ENCODE measurements at places on chromosomes 3 and 15.

DNA sequence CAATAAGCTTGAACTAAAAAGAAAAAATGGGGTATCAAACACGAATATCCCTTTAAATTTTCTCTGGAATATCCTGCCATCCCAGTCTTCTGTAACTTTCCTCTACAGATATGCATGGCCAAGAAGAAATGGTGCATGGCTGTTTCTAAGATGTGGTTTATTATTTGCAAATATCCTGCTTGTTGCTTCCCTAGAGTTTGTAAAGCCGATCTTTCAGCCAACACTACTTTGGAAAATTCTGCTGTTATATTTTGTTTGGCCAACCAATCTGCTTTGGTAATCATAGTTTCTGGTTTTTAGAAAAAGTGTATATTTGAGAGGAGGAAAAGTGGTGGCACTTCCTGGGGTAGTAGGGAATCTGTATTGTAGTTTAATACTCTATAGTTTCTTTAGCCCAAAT, 13.9 kb downstream of the PHLDB2 start:
- no peak for DNase-seq

- no peak for DNase-seq
These were observed 12.5 kb downstream of the SH2D7 start for GRCh38 chr15:78104566-78105475.

DNA sequence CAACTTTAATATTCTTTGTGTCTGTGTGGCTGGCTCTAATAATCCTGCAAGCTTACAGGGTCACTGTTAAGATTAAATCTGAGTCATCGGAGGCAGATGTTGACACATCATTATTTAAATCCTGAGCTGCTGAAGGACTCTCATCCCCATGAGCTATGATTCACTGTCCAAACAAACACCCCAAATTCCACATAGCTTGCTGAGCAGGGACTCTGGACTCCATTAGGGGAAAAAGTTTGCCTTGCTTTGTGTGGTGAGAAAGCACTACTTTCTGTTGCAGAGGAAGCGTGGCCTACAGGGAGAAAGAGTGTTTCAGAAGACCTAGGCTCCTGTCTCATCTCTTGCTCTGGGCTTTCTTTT, 213.7 kb downstream of the PDCD6IP start:
- no peak for DNase-seq

- no peak for DNase-seq
These were observed 525.0 kb downstream of the GABRG3 start for GRCh38 chr15:27495963-27496459.

- DNase-seq = no peak
These were observed 121.8 kb downstream of the ADAM10 start for GRCh38 chr15:58627701-58628100.

- no peak for DNase-seq
These were observed 95.5 kb downstream of the DPH6 start for GRCh38 chr15:35450492-35450891.

DNA sequence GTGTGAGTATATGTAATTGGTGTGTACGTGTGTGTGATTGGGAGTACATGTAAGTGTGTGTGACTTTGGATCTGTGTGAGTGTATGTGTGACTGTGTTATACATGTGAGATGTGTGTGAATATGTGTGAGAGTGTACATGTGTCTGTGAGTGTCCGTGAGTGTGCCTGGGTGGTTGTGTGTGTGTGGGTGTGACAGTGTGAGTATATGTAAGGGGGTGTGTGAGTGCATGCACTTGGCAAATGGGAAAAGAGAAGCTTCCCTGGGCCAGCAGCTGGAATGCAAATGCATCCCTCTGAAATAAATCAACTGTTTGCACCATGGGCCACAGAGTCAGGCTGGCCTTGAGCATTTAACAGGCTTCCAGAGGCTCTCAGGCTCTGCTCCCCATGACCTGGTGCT, 63.6 kb downstream of the MINAR1 start:
- no peak for DNase-seq

DNA sequence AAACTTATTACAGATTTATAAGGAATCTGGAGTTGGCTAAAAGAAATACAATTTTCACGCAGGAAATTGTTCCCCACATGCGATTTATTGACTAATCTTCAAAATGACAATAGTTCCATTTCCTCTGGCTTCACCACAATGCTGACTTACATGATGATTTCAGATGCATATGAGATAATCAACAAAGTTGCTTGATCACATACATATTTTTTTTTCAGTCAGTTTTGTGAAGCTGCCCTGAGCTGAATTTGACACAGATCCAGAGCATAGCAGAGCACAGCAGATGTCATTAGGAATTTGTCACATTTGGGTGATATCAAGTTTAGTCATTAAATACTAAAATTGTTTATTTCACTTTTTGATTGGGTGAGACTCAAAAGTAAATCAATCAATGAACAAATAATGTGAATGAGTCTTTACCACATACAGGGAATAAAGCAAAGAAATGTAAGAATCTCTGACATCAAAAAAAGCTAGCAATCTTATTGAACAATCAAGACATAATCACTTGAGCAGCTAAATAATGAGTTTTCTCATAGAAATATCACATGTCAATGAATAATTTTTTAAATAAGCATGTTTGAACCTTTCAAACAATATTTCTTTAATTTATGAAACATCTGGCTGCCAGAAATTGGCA, 18.3 kb downstream of the CPB1 start:
- DNase-seq = no peak

DNA sequence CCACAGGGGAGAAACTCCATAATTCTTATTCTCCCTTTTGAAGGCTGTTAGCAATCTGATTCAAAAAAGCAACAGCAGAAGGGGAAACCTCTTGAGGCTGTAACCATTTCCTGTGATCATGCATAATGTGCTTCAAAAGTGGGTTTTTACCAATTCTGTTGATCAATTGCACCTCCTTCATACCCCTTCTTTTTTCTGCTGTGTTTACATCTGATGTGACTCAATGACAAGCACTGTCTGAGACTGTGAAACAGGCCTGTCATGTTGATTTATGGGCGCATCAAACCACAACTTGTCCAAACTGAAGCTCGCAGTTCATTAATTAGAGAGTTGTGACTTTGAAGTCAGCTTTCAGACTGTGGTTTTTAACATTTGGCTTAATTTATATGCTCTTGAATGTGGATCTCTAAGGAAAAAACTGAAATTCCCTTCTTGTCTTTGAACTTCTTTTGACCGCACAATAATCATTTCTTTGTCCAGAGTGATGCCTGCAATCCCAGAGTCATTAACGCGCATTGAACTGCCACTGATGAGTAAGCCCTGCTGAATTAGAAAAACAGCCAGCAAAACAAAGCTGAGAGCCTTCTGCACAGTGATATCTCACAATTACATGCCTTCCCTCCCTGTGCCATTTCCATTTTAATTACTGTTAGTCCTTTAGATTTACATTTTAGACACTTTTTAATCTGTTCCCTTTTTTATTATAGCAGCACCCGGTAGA, 532.8 kb downstream of the FOXP1 start:
- DNase-seq = no peak

DNA sequence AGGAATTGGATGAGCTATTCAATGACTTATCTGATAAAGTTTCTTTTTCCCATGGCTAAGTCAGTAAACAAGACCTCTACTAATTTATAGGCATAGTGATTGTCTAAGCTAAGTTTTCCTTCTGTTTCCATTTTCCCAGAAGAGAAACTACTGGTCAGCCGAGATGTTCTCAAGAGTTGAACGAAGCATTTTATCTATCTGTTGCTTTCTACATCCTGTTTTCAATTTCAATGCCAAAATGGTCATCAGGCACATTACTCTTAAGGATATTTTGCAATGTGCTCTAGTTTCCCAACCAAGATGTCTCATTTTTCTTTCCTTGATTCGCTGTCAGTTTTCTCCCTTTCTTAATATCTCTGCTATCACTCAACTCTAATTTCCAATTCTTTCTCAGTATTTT, 228.7 kb downstream of the MBNL1 start:
- DNase-seq = no peak

DNA sequence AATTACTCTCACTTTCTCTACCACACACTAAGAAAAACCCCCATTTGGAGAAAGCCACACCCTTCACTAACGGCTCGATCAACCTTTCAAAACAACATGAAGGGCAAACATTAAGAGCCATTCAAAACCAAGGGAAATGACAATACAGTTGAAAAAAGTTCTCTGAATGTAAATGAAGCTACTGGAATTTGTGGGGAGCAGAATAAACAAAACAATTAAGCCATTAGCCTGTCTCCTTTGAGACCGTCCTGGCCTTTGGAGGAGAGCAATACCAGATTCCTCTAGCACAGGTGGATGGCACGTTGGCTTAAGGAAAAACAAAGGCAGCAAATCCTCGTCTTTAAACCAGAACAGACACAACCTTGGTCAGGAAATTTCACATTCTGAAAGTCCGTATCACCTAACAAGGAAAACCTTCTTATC, 18.7 kb downstream of the MYO1E start:
- no peak for DNase-seq

- no peak for DNase-seq
These were observed 33.9 kb downstream of the GRK7 start for GRCh38 chr3:141796889-141797781.

DNA sequence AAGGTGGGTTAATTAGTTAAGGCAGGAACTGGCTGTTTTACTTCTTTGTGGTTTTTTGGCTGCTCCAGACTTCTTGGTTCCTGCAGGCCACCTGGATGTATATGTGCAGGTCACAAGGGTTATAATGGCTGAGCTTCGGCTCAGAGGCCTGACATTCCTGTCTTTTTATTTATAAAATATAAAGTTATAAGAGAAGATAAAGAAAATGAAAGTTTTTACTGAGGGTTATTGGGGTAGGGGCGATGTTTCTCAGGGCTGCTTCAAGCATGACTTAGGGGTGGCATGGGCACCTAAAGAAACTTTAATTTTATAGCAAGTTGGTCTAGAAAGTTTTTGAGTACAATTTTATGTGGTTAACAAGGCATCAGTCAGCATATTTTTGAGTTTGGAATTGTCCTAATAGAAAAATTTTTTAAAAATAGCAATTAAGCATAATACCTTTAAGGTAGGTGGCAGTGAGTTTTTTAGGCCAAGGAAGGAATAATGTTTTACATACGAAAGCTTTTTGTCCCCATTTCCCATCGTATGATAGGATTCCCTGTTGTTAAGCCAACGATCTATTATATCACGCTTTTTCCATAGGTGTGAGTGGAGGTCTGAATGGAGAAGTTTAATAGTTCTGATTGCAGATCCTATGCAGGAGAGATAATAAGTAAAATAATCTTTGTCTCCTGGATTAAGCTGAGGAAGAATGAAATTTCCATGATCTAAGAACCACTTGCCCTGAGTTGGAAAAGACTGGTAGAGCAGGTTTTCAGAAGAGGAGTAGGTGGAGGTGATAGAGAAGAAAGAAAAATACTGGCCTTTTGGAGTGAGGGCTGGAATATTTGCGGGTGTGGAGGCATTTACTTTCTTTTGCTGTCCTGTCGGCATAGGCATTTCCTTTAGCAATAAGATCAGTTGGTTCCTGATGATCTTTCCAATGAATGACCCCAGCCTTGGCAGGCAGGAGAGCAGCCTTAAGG, 10.1 kb downstream of the STRIT1 start:
- DNase-seq = no peak

DNA sequence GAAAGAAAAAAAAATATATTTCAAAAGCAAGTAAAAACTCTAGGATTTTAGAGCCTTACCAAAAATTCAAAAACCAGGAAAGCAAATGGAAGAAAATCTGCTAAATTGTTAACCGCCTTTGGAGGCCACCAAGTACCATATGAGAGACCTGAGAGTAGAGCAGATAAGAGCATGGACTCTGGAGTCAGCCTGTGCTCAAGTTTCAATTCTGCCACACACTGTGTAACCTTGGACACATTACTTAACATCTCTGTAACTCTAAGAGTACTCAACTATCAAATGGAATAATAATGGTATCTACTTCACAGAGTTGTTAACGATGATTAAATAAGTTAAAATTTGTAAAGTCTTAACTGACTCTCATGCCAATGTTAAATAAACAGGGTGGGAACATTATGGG, 12.7 kb downstream of the RBSN start:
- DNase-seq = no peak

DNA sequence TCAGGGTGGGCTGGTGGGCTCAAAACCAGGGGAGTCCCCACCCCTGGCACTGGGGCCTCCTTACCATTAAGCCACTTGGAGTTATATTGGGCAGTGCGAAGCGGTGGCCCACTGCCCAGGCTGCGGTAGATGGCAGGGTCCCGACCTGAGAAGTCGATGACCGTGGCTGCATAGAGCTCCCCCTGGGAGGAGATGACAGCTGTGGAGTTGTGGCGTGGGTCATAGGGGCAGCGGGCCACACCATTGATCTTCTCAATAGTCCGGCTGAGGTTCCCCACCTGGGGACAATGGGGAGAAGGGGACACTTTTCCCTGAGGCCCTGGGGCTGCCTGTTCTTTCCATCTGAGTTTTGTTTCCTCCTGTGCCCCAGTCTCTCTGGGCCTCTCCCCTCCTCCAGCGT, 99.8 kb downstream of the SEMA5B start:
- DNase-seq = no peak

GRCh38 chr3:12722226-12722625, 36.8 kb downstream of the TMEM40 start:
- no peak for DNase-seq

Data from NCI-H1417 treated with DMSO at 0.1 percent for 48 hours (cell line).